ENCODE measurements at places on chromosomes 1 and 21.

DNA sequence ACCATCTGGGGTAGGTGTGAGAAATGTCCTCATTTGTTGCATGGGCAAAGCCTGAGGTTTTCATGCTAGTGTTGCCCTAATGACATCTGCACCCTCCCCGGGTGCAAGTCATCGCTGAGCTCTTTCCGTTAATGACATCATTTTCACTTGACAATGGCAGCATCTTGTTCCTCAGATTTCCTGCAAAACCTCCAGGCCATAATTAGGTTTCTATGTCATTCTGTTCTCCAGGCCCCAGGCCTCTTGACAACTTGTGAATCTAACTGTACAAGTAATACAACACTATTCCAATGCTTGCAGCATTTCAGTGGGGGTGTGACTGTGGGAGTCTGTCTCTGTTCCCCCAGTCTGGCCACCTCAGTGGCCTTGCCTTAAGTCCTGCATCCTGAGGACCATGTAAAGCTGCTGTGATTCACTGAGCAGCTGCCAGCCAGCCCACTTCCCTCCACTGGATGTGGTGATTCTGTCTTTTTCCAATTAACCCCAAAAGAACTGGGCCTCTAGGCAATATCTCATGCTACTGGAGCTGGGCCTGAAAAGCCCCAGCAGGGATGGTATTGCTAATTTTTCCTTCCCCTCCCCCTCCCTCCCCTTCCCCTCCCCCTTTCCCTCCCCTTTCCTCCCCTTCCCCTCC is 22.8 kb downstream of the RAB7B start:
- DNase-seq: peak; percentile 23

- no peak for DNase-seq
Measured at GRCh38 chr1:33195556-33195955, 13.7 kb upstream of the TRIM62 start.

GRCh38 chr21:35044128-35044527 is 5.0 kb downstream of the RUNX1 start:
- DNase-seq: no peak

GRCh38 chr1:197920414-197921117 is 3.4 kb downstream of the LHX9 start:
- no peak for DNase-seq

- DNase-seq: no peak
Measured at GRCh38 chr1:25797939-25798338, 2.1 kb upstream of the SELENON start.

DNA sequence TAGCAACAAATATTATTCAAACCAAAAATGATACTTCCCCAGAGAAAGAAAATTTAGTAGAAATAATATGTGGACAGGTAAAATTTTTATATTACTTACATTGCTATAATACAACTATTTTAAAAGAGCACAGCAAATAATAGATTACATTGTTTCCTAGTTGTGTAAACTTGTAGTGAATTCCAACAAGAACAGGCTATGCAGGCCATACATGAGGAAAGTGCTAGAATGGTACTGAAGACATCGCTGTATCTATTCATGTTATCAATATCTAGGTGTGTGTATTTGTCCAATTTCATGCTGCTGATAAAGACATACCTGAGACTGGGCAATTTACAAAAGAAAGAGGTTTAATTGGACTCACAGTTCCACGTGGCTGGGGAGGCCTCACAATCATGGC is 47.9 kb upstream of the ADGRL2 start:
- DNase-seq: no peak
